ENCODE measurements at places on chromosomes 7 and 10.

DNA sequence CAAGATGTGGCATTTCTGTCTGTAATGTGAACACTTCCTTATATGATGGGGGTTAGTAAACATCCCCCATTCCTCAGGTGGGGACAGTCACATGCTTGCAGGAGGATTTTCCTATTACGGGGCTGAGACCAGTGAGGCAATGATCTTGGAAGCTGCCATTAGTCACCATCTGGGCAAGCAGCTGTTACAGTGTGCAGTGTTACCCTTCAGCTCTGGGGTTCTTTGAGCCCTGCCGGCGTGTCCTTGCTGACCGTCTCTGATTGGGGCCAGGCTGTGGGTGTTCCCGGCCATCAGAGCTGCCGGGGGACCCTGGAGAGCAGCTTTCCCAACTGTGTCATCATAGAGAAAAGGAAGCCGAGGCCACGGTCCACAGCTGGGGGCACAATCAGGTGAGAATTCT lies 126.8 kb upstream of the FAM20C start:
- no peak for DNase-seq

- DNase-seq = no peak
Observed at GRCh38 chr10:73641328-73642060, at the start of gene MYOZ1. TSS of gene MYOZ1 (minus strand) at chr10:73641474. CDS start at chr10:73640017, 1,457 bp downstream.

- no peak for DNase-seq
Observed at GRCh38 chr10:7054915-7055314, 355.9 kb downstream of the SFMBT2 start.

GRCh38 chr10:110897184-110897583 lies 21.8 kb downstream of the BBIP1 start:
- no peak for DNase-seq

DNA sequence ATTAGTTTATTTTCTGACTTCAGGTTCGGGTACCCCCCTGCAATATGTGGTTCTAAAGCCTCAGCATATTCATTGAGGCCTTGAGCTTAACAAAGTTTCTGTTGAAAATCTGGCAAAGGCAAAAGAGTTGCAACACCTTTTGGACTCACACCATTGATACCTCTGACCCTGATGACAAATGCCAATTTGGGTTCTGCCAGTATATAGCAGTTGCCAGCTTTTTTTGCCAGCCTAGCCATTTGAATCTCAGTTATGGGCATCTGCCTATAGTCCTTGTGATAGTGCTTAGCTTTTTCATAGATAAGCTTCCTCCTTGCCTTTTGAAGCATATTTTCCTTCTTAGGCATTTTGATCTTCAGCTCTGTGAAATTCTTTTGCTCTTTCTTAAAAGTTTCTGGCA lies 31.9 kb downstream of the LIPJ start:
- no peak for DNase-seq

DNA sequence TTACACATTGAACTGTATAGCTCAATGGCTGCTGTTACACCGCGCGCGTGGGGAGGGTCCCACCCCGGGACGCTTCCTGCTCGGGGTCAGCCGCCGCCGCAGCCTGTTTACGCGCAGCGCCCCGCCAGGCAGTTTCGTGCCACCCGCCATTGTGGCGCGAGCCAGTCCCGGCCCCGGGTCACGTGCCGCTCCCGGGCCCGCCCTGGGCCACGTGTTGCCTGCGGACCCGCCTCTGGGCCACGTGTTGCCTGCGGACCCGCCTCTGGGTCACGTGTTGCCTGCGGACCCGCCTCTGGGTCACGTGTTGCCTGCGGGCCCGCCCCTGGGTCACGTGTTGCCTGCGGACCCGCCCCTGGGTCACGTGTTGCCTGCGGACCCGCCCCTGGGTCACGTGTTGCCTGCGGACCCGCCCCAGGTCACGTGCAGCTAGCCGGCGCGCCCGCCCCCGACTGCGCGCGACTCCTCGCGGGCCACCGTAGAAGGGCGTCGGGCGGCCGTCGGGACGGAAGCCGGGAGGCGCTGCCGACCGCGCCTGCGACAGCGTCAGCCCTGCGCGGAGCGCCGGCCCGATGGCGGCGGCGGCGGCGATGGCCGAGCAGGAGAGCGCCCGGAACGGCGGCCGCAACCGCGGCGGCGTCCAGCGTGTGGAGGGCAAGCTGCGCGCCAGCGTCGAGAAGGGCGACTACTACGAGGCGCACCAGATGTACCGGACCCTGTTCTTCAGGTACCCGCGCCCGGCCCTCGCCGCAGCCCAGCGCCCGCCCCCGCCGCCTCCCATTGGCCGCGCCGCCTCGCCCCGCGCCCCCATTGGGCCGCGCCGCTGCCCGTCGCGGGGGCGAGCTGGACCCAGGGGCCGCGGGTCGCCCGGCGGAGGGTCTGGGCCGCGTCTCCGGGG lies at the start of gene GET4:
Gene GET4, plus strand, starts transcription at position 478 of the 895 bp plus-strand sequence. Its CDS starts 92 bp downstream, at position 570.
- peak; percentile 72 for DNase-seq
